ENCODE measurements at places on chromosomes 4 and X.

DNA sequence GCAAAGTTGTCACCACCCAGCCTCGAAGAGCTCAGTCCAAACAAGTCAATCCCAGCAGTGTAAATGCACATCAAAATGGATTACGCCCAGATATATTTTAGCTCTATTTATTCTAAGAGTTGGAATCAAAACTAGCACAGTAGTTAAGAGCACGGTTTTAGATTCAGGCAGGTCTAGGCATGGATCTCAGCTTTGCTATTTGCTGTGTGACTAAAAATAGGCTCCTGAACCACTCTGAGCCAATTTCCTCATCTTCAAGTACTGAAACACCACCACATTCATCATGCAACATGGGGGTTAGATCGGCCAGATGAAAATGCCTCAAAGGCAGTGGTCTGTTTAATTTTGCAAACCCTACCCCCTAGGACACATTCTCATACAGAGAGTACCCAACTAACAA, 55.9 kb upstream of the FGFBP2 start:
- DNase-seq: no peak

GRCh38 chrX:68286076-68286475, 147.2 kb downstream of the OPHN1 start:
- no peak for DNase-seq

DNA sequence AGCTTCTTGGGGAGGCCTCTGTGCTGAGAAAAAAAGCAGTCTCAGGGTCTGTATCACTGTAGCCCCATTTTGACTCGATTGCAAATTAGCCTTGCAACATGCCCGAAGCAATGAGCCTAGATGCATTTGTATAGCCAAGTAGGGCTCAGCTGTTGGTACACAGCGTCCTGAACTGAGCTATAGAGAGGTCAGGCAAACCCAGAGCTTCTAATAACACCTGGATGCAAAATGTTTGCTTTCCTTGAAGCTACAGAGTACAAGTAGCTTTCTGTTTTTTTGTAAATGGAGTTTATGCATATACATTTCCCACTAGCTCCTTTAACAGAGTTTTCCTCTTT, 87.8 kb downstream of the PLAC1 start:
- DNase-seq: no peak

DNA sequence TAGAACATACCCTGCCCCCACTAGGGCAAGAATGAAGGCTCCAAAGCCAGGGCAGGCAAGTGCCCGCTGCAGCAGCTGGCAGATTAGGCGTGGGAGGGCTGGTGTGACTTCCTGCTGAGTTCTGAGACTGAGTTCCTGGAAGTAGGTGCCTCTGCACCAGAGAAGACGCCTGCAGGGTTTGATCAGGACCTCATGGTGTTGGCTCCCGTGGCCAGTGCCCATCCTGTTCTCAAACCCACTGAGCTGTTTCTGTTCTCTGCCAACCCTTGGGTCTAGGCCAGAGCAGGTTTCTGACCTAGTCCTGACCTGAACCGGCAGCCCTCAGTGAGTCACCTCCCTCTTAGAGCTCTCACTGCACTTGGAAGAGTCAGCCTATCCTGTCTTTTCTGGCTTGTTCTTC, 220.7 kb downstream of the HS6ST2 start:
- DNase-seq: no peak

All from SJCRH30 (cell line).